Activated T-helper 1 cell treated with Interleukin-2 at 50 U/mL for 16 hours (primary cell): ENCODE measurements at places on chromosomes 2 and 18.

- DNase-seq = no peak
Observed at GRCh38 chr18:9673296-9674251, 34.5 kb upstream of the RAB31 start.

- DNase-seq = no peak
Observed at GRCh38 chr18:29003194-29003593, 826.3 kb upstream of the CDH2 start.

DNA sequence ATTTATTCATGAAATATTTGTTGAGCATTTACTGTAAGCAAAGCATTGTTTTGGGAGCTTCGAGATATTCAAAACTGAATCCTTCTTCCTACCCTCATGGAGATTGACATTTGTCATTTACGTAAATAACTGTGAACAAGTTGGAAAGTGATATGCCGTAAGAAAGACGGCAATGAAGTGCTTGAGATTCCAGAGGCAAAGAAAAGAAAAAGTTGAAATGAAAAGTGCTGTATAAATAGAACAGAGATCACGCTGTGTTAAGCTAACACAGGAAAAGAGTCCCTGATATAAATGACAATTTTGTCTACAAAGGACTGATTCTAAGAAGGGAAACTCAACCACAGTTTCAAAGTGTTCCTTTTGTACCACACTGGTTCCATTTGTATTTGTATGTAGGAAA, 1.8 kb downstream of the CHRNA1 start:
- DNase-seq = no peak

- no peak for DNase-seq
Observed at GRCh38 chr2:67065046-67065445, 332.1 kb upstream of the ETAA1 start.

GRCh38 chr2:174738841-174739240, 25.4 kb downstream of the CHRNA1 start:
- no peak for DNase-seq

DNA sequence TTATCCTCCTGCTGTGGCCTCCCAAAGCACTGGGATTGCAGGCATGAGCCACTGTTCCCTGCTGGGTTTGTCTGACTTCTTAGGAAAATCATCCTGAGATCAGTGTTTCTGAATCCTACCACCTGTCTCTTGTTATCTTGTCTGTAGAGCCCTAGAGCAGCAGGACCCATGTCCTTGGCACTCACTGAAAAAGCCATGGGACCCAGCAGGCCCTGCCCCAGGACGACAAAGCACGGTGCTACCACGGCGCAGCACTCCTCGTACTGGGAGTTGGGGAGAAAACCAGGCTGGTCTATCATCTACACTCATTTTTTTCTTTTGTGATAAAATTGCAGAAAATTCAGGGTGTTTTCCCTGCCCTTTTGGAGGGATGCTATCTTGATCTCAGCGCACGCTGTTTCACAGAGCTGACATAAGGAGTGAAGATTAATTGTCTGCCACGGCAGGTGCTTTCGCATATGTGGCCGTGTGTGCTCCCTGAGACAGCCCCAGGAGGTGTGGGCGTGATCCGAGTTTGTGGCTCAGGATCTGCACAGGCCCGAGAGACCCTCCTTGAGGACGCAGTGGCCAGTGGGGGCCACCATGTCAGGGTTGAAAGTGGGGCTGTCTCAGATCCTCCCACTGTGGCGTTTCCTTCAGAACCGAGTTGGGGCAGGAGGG, 179.1 kb downstream of the LDLRAD4 start:
- no peak for DNase-seq

GRCh38 chr2:240930631-240931318, 24.6 kb downstream of the CROCC2 start:
- no peak for DNase-seq

DNA sequence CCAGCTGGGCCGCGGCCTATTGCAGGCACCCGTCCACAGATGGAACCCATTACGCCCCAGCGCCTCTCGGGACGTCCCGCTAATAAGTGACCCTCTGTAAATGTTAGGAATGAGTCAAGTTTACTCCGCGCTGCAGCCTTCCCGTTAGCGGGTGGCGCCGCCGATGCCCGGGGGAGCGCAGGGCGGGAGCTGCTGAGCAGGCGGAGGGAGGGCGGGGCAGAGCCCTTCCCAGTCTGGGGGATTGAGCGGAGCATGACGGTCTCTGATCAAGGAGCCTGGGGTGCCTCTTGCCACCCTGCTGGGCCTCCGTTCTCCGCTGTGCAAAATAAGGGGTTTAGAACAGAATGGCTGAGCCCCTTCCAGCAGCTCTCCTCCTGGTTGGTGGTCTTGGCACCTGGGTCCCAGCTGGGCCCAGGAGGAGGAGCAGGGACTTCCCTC, 10.5 kb downstream of the CROCC2 start:
- no peak for DNase-seq

DNA sequence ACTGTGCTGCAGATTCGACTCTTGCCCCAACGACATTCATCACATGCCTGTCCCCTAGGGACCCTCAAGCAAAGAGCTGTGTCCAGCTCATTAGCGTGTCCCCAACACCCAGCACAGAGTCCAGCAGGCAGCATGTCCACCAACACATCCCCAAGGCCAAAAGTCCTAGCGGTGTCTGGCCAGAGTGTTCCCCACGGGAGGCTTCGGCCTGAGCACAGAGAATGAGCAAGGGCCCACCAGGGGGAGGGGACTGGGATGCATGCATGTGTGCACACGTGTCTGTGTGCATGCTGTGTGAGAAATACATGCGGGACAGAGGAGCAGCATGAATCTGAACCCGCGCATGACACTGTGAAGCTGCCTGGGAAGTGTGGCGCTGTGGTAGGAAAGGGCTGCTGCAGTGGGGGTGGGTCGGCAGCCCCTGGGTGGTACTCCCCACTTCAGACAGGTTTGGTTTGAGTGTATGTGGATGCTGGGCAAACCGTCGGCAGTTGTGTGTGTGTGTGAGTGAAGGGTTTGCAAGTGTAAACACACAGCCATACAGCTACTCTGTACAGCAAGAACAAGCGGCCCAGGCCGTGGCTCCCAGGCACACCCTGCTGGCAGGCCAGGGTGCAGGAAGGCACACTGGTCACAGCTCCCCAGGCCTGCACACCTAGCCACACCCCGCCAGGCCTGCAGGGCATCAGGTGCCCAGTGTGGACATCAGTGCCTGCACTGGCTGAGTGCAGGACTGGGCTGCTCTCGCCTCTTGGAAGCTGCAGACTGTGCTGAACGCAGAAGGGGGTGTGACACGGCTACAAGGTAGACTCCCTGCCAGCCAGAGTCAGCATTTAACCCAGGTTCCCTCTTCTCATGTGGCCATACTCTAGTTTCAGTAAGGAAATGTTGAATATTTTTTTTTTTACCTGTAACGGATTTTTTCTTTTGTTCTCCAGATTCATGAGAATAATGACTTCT, 19.5 kb upstream of the HES6 start:
- no peak for DNase-seq

GRCh38 chr18:70263336-70263735, 25.5 kb upstream of the SOCS6 start:
- no peak for DNase-seq

DNA sequence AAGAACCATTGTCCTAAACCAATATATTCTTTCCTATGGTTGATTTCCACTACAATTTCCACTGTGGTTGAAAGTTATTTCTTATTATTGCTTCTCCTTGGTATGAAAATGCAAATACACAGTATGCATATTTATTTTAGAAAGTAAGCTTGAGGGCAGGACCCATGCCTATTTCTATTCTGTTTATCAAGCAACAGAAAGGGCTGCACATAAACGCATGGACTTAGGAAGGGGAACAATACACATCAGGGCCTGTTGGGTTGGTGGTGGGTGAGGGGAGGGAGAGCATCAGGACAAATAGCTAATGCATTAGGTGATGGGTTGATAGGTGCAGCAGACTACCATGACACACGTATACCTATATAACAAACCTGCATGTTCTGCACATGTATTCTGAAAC, 20.7 kb downstream of the SLC4A3 start:
- DNase-seq = no peak

DNA sequence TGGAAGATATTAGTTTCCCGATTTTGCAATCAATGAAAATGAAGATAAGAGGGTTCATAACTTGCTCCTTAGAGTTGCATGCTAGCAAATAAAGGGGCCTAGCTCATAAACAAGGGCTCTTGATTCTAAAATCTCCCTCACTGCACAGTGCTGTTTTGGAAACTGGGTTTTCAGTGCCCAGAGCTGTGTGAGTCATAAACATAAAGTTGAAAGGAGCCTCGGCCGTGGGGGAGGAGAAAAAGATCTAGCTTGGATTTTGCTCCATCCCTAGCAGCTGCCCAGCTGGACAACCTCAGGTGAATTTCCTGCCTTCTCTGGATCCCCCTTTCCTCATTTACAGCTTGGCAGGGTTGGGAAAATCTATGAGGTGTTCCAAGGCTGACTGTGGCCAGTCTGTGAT, 42.5 kb downstream of the LYPD1 start:
- DNase-seq = no peak

DNA sequence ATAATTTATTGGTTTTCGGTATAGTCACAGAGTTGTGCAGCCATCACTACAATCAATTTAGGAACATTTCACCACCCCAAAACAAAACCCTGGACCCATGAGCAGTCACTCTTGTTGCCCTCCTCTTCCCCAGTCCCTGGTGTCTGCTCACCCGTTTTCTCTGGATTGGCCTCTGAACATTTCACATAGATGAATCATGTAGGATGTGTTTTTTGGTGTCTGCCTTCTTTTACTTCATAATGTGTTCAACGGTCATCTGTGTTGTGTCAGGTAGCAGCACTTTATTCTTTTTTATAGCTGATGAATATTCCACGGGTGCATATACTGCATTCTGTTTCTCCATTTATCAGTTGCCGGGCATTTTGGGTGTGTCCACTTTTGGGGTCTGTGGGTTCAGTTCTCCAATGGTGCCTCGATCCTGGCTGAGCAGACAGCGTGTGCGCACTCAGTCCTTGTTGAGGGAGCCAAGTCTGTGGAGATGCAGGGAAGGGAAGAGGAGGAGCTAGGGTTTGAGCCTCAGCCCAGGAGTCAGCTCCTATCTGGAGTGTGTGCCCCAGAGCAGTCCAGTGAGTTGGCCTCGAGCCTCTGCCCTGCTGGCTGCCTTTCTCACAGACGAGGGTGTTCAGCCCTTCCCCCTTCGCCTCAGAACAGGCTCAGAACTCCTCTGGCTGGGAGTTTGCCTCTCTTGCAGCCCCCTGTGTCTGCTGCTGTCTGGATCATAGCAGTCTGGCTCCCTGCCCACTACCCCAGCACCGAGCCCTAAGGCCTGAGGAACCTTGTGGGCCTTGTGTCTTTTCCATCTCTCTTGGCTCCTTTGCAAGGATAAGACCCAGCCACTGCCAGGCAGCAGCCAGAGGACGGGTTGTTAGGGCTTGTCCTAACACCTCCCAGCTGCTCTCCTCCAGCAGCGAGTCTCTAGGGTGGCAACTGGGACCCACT, 18.0 kb downstream of the C2orf74 start:
- DNase-seq = no peak

- no peak for DNase-seq
Observed at GRCh38 chr18:64380117-64380516, 231.2 kb upstream of the LINC00305 start.

DNA sequence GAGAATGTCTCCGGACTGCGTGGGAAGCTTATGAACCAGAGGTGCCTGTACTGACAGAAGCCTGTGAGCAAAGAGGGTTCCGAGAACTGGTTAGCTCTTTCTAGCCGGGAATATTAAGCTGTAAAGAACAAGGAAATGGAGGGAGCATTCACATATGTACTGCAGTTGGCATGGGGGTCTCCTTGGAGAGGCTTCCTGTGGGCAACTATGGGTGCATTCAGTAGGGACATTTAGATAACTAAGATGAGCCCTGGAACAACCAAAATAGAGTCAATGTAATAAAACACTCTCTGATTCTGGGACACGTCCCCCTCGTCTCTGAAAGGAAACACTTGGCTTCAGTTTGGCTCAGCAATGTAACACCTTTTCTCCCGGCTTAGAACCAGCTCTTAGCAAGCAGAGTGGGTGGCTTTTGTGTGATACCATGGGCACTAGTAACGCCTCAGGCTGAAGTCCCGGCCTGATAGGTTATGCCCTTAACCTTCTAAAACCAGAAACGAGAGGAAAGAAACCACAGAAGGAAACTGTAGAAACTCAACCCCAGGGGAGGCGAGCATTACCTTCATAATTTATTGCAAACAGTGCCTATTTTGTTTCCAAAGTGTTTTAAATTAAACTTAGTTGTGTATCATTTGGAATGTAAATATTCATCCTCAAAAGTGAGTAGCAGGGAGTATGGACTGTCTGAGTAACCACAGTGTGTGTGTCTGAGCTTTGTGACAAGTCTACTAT, 48.8 kb upstream of the LPIN2 start:
- DNase-seq = no peak

- no peak for DNase-seq
Observed at GRCh38 chr2:37321029-37321682, 3.5 kb downstream of the PRKD3 start.

GRCh38 chr18:10775026-10775425, 249.2 kb downstream of the NAPG start:
- no peak for DNase-seq

DNA sequence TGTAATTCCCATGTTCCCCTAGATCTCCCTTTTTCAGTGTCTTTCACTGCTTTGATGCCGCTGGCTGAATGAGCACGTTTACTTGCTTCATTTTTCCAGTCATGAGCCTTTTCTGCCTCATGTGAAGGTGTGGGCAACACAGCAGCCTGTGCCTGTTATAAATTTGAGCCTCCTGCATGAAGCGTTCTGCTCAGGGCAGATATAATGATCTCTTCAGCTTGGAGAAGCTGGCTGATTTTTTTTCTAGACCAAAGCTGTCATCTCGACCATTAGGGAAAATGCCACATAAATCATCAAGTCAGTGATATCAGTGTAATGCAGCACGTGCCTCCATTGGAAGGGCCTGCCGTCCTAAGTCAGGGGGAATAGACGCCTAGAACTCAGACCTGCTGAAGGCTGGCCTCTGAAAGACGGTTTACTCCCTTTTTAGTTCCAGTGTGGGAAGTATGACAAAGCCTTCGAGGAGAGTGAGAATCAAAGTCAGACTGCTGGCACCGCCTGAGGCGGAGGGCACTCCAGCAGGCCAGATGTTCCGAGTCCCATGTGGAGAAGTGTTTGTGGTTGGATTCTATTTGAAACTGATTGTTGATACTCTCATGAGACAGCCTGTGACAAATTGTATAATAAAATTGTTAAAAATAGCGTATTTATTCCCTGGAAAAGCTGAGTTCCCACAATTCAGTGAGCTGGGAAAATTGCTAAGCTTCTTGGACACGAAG, 196.5 kb downstream of the MYO1B start:
- DNase-seq = no peak

GRCh38 chr2:1927896-1928568, 183.7 kb upstream of the PXDN start:
- DNase-seq = no peak

GRCh38 chr2:223649554-223650533, 47.7 kb upstream of the SCG2 start:
- no peak for DNase-seq

GRCh38 chr18:13543811-13544732, 182.3 kb downstream of the FAM210A start:
- DNase-seq = no peak

GRCh38 chr2:48901015-48901343, 145.5 kb upstream of the LHCGR start:
- no peak for DNase-seq

DNA sequence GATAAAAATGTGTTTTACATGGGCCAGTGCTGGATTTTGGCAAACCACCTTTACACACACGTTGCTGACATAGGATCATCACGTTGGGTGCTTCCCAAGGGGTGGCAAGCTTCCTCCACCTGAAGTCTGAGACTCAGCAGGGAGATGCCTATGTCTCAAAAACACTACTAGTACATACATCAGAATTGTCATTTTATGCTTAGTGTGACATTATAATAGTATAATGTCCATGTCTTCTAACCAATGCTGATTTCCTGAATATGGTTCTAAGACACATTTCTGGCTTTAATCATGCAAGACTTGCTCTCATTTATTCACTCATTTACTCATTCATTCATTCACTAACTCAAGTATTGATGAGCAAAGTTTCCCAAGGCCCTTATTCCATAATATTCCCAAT, 322.3 kb downstream of the LNPK start:
- DNase-seq = no peak
